ENCODE measurements at places on chromosomes 12 and 14.
A peak's percentile ranks its signal among the peaks of the same experiment; 100 is the strongest.

GRCh38 chr12:57779736-57780135 lies 2.9 kb upstream of the TSFM start:
- DNase-seq: no peak

DNA sequence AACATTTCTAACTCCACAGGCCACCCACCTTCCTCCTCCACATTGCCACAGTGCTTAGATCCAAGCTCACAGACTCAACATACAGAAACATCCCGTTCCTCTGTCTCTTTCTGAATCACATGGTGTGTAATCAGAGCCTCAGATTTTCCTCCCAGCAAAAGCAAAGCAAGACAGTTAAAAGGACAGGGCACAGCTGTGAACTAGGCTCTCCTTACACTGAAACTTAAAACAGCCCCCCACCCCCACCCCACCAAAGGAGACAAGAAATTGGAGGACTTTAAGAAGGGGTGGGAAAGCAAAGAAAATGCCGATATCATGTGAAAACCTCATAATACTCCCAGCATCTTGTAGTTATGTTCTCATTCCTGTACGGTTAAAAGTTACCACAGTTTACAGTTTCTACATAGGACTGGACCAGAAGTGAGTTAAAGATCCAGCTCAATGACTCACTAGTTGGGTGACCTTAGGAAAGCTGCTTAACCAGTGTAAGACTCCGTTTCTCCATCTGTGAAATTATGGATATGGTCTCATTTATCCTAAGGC lies 4.8 kb downstream of the YBX3 start:
- peak; percentile 64 for DNase-seq

- no peak for DNase-seq
Measured at GRCh38 chr14:104157016-104157928, 18.9 kb downstream of the KIF26A start.

DNA sequence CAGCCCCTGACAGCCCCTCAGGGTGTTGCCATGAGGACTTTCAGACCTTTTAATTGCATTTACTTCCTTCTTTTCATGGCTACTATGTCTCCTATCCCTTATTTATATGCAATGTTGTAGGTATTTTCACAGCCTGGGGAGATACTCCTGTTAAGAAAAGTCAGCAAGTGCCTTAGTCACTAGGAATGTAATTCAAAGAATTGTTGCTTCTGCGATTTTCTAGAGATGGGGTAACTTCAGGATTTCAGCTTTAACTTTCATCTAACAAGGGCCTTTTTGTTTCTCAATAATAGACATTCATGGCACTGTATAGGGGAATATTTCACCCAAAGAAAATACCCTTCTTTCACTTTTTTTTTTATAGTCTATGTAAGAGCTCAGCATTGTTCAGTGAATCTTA lies 533.3 kb upstream of the MIS18BP1 start:
- DNase-seq: no peak

GRCh38 chr12:113318900-113319628 lies 15.8 kb downstream of the SLC8B1 start:
- DNase-seq: no peak

GRCh38 chr14:41900644-41901043 lies 294.0 kb downstream of the LRFN5 start:
- DNase-seq: no peak

DNA sequence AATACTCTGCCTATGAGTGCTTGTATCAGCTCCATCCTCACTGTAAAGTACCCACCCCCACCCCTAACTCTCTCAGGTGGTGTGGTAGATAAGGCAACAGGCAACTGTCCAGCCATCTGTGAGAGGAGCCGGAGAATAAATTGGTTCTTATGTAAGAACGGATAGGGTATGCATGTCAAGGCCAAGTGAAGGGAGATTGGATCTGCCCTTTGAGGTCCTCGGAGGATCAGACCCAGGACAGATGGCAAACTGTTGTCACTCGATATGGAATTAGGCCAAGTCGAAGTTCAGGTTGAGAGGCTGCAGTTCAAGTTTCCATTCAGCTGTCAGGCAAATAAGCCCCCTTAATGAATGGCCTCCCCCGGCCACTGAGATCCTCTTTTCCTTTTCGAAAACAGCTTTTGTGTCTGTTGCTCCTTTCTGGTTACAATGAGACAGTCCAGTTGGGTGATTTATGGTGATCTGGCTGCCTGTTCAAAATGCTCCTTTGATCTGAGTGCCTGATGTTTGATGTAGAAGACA lies 120.3 kb downstream of the VRK1 start:
- no peak for DNase-seq

DNA sequence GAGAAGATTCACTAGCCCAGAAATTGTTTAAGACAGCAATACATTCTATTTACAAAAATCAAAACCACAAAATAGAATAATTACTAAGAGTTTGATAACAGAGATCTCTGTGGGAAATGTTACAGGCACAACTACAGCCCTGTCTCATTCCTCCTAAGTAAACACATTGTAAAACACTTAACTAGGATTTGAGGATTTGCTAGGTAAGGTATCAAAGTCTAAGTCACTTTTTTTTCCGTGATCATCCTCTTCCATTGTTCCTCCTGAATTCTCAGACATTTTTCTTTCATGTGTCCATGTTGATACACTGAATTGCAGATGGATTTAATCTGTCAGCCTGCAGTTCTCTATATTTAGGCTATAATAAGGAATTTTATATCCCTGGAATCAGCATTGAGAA lies 127.5 kb downstream of the ACSS3 start:
- no peak for DNase-seq

GRCh38 chr14:23735394-23735793 lies 99.2 kb downstream of the DHRS2 start:
- DNase-seq: no peak

DNA sequence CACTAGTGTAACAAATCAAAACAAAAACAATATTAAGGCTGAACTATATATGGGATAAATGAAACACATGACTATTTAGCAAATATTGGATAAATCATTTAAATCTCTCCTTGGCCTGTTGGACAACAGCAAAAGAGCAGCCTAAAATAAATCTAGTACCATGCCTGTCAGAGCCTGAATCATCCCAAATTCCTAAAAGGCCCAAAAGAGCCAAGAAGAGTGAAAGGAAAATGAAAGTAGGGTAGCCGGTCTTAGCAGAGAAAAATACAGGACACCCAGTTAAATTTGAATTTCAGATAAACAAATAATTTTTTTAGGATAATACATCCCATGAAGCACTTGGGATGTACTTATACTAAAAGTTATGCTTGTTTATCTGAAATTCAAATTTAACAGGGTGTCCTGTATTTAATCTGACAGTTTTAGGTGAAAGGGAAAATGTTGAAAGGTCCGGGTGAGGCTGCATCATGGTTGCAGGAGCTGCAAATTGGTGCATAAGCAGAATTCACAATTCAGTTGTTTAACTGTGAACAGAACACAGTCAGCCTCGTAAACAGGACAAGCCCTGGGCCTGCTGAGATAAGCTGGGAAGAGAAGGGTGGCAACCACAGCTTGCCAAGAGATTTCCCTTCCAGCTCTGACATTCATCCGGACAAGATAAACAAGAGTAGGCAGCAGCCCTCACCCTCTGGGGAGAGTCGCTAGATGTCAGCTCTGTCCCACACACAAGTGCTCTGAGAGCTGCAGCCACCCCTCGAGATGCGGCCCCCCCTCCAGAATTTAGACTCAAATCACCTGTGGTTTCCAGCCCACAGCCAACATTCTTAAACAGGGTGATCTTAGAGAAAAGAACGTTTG lies 30.3 kb downstream of the DMAC2L start:
- no peak for DNase-seq

- peak; percentile 77 for DNase-seq
Measured at GRCh38 chr12:78403136-78403535, 461.4 kb upstream of the SYT1 start.

GRCh38 chr12:108185002-108185401 lies 55.9 kb downstream of the WSCD2 start:
- DNase-seq: no peak

DNA sequence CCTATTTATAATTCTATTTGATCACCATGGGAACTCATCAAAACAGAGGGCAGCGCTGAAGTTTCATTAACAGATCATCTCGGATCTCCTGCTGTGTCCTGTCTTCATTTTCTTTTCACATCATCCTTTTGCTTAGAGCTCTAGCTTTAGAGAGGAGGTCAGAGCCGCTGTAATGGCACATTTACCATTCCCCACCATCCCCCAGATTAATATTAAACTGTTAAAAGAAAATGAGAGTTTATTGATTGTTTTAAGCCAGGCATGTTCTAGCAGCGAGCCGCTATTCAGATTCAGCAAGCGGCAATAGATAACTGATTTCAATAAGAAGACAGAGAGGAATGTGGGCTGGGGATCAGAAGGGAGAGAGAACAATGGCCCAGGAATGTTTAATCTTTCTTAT lies 308.8 kb downstream of the EGLN3 start:
- no peak for DNase-seq

- no peak for DNase-seq
Measured at GRCh38 chr12:107468182-107468581, 217.4 kb upstream of the PWP1 start.

GRCh38 chr12:38745601-38746000 lies 159.8 kb downstream of the CPNE8 start:
- no peak for DNase-seq

GRCh38 chr12:91065396-91065795 lies 7.6 kb upstream of the KERA start:
- no peak for DNase-seq

DNA sequence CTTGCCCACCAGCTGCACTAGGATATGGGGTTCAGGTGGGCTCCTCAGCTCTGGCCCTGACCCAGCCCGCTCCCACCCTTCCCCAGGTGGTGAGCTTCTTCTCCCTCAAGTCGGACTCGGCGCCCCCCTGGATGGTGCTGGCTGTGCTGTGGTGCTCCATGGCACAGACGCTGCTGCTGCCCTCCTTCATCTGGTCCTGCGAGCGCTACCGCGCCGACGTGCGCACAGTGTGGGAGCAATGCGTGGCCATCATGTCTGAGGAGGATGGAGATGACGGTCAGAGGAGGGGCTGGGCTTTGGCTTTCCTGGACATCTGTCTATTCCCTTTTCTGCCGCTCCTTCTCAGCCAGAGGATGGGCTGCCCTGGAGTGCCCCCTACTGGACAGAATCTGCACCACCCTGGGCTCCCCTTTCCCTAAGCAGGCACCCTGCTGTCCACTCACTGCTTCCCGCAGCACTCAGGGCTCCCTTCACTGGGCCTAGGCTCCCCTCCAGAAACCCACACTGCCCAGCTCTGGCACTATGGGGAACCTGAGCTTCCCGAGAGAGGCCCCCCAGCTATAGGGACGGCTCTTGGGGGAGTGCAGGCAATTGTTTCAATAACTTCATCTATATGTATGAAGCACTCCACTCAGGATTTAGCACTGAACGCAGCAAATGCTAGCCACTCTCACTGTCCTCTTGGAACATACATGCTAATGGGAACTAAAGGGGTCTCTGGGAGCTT lies 2.6 kb upstream of the P3H3 start:
- peak; percentile 38 for DNase-seq

GRCh38 chr14:38528582-38528981 lies 272.7 kb upstream of the CLEC14A start:
- no peak for DNase-seq

GRCh38 chr12:4144676-4145075 lies 128.9 kb upstream of the CCND2 start:
- no peak for DNase-seq

All from HS-5 (cell line).